ENCODE measurements at places on chromosomes 12 and 14. TPM values are rescaled to one million over a fixed set of nuclear protein-coding genes. Genes with fewer than 3 reads are reported as not detected.

DNA sequence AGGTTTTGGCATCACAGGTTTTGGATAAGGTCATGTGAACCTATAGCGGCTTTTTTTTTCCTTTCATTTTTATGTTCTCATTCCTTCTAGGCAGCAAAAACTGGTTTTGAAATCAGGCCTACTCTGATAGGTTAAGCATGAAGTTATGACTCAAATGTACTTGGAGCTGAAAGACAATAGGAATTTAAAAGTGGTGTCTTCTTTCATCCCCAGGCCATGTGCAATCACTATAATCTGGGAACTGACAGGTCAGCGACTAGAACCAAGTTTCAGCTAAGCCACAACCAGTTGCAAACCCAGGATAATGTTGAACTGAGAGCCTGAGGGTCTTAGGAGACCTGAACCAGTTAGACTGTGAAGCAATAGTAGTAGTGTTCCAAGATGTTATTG is 74.3 kb downstream of the ANO6 start:
- no peak for DNase-seq

GRCh38 chr12:111197376-111197944 is 171.4 kb downstream of the PHETA1 start:
- DNase-seq = no peak

DNA sequence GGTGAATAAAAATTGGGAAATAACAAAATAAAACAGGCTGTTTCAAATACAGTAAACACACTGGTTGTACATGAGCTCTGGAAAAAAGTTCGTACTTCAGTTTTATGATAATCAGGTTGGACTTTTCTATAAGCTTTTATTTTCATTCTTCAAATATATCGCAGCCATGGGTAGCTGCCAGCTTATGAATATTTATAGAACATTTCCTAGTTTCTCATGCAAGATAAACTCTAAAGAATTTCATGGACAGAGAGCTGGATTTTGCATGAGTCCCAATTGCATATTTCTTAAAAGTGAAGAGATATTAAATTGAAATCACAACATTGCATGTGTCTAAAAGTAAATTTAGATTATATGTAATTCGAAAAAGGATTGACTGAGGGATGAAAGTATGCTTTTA is 827.6 kb downstream of the SLC6A15 start:
- no peak for DNase-seq

DNA sequence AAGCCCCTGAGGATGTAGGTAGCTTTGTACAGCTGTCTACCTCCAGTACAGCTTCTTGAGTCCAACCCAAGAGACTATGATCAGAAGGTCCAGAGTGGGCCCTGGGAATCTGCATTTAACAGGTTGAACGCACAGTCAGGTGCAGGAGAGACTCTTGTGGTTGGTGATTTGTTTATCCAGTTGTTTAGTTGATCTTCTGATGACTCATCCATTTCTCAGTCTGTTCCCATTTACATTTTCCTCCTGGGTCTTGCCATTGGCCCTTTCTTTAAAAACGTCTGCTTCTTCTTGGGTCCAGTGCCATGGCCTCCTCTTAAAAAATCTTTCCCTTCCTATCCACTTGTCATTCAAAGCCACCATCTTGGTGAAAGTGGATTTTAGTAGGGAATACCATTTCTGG is 734.2 kb downstream of the MED13L start:
- no peak for DNase-seq

- no peak for DNase-seq
Observed at GRCh38 chr14:64971943-64972791, at the start of gene RAB15. RAB15 (minus strand) TSS chr14:64972336; CDS start chr14:64972076, 260 bp downstream.

DNA sequence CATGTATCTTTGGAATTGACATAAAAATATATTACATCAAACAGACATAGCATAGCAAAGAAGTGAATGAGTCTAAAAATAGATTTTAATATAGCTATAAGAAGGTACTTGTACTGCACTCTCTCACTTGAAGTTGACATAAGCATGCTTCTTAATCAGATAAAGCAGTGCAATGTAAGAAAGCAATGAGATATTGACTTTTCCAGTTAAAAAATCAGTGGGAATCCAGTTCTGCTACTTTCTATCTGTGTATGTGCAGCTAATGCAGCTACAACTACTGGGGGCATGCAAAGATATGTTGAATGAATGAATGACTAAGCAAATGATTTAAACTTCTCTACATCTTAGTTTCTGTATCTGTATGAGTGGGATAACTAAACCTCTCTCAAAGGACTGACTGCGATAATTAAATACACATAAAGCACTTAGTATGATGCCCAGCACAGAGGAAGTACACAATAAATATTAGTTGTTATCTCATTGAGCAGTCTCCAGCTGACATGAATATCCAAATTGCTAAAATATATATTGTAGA is 10.3 kb downstream of the WASHC3 start:
- DNase-seq = no peak

- DNase-seq = no peak
Observed at GRCh38 chr14:56172571-56172971, 54.4 kb downstream of the PELI2 start.

GRCh38 chr14:100130521-100130920 is 28.9 kb downstream of the DEGS2 start:
- no peak for DNase-seq

- no peak for DNase-seq
Observed at GRCh38 chr14:69181491-69181890, 9.8 kb upstream of the EXD2 start.

The SYNDIG1L gene
- 0.05 TPM for polyA plus RNA-seq

The LRP1-AS gene
- polyA plus RNA-seq = 0.77 TPM

The KRT81 gene
- polyA plus RNA-seq = not detected

The RGS6 gene
- 6.0 TPM for polyA plus RNA-seq

The HELB gene
- polyA plus RNA-seq = 1.9 TPM

The KRT6C gene
- not detected for polyA plus RNA-seq

The BEGAIN gene
- 4.5 TPM for polyA plus RNA-seq
